ENCODE measurements at places on chromosomes 7 and 10. TPM values are rescaled to one million over a fixed set of nuclear protein-coding genes. Genes with fewer than 3 reads are reported as not detected.

DNA sequence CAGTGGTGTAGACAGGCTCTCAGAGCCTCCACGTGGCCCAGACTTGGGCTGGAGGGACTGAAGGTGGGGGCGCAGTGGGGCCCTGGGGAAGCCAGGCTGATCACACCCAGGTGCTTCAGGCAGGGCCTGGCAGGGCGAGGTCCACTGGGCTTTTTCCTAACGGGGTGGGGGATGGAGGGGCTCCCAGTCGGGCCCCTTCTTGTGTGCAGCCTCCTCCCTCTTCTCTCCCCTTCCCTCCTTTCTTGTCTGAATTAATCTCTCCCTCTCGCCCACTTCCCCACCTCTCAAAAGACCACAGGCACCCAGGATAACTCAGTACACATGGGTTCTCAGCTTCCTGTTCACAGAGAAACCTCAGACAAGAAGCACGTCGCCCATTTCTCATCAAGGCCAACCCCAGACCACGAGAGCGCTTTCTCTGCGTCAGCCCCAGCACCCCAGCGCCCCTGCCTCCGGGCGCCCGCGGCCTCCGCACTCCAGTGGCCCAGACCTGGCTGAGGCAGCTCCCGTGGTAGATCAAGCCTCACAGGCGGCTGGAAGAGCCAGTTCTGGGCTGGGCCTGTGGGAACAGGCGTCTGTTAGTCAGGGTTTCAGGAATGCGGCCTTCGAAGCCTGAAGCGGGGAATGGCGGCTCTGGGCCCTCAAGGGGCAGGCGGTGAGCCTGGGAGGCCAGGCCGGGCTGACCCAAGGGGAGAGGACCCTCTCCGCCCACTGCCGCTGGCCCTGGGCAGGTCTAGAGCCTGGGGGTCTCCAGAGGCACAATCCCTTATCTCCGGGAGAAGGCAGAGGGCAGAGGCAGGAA lies 50.6 kb downstream of the PWWP2B start:
- DNase-seq: peak; percentile 90

Gene CD36
- not detected for polyA plus RNA-seq

DNA sequence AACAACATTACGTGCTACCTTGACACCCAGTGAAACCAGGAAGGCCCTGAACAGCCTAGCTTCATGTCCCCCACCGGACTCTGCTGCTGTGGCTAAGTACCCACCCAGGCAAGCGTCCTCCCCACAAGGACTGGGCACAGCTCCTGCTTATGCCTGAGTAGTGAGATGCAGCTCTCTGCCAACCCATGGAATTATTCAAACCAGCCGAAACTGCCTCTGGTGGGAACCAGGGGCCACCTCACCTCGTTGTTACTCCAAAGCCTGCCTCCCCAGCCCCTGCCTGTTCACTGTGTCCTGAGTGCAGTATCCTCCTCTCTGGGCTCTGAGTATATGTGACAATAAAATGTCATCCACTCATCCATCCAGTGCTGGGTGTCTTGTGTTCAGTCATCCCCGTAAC lies 52.4 kb downstream of the CAMK2B start:
- DNase-seq: no peak

- DNase-seq: no peak
These were observed 22.9 kb upstream of the ELFN1 start for GRCh38 chr7:1646957-1647891.

Gene CALHM1
- 0.05 TPM for polyA plus RNA-seq

DNA sequence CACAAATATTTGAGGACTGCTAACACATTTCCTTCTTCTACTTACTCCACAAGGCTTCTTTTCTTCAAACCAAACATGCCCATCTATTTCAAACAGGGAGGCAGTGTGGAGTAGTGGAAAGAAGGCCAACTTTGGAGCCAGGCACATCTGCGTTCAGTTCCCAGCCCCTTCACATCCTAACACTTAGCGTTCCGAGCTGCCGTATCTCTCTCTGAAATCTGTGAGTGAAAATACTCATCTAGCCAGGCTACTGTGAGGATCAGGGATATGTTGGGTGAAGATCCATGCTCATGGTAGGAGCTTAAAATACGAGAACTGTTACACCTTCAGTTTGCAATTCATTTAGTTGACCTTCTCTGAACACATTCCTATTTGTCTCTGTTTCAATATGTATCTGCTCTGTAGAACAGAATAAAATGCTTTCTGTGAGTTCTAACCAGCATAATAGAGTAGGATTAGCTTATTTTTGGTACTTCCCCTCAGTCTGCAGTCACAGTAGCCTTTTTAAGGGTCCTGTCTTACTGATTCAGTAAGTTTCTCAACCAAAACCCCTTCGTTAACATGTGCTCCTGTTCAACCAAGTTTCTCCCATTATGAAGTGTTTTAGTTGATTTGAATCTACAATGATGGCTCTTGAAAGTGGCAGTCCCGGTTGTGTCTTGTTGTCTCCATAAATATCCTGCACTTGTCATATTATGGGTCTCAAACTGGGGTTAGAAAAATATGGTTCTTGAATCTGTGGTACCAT lies 3.3 kb upstream of the MEST start:
- no peak for DNase-seq

Gene CHAT
- not detected for polyA plus RNA-seq

DNA sequence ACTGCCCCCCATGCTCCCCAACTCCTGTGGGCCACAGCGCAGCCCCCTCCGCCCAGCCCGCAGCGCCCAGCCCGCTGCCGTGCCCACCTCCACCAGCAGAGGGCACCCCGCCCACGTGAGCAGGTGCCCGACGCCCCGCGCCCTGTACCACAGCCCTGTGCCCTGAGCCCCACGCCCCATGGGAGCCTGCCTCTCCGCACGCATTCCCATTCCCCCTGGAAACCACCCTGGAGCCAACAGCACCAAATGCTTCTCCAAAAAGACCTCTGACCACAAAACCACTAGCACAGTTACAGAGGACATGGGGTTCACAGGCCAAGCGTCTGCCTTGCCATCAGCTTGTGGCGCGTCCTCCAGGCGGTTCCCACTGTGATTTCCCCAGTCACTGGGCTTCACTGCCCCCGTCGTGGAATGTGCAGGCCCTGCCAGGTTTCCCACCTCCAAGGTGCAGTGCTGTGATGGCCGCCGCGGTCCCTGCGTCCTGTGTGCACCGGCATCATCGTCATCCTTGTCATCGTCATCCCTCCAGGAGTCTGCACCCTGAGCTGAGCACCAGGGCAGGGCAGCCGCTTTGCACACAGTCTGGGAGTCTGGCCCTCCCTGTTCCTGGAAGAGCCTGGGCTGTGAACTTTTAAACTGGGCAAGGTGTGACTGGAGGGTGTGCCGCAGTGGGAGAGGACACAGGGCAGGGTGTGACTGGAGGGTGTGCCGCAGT lies 61.7 kb downstream of the PWWP2B start:
- DNase-seq: peak; percentile 73

GRCh38 chr10:119221666-119222065 lies 14.3 kb downstream of the GRK5 start:
- DNase-seq: no peak

Gene CCL24
- polyA plus RNA-seq: not detected

Gene NEURL1
- 0.72 TPM for polyA plus RNA-seq

DNA sequence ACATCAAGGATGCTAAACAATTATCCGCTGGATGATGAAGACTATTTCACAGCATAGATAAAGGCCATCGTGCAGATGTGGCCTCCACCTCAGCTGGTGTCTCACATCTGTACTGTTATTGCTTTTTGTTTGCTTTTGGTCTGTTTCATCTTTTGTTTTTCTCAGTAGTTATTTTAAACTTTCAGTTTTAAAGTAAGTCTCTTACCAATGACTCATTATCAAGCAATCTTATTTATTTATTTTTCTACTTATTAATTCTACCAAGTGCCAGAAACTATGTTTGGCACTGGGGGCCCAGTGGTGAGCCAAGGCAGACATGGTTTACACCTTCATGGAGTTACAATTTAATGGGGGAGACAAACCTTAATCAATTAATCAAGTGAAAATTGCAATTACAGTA lies 250.9 kb upstream of the TMEM72 start:
- DNase-seq: no peak

Gene CCDC126
- polyA plus RNA-seq: 11.7 TPM

Gene HIBADH
- 40.8 TPM for polyA plus RNA-seq

- no peak for DNase-seq
These were observed 3.3 kb downstream of the MAP3K8 start for GRCh38 chr10:30437031-30437841.

DNA sequence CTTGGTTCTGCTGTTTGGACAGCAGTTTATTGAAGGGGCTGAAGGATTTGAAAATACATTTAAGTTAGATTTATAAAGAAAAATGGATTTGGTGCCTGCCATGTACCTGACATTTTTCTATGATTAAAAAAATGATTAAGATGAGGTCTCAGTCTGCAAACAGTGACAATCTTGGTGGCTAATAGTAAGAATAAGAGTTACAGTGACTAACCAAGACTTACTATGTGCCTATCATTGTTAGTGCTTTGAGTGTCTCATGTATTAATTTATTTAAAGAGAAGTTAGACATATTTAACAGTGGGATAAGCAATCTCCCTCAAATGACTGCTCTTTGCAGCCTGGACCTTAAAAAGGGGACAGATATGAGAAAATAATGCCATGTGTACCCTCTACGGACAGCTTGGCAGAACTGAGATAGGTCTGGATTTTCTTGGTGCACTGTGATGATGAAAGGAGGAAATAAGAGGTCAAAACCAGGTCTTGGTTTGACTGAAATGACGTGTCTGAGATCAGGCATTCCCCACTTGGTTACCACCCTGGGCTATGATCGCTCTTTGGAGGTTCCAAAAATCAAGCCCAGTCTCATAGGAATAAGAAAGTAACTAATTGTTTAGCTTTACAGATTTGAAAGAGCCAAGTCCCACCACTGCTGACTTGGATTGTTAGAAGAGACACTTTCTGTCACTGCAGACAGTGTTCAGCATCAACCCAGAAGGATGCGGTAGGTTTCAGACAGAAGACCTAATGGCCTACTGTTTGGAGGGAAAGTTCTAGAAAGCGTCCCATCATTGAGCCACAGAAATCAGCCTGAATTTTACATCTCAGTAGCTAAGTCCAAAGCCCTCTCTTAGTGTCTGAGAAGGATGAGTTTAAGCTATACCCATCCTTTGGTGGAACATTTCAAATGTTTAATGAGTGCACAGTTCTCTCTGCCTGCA lies 2.1 kb downstream of the CASP7 start:
- DNase-seq: no peak

DNA sequence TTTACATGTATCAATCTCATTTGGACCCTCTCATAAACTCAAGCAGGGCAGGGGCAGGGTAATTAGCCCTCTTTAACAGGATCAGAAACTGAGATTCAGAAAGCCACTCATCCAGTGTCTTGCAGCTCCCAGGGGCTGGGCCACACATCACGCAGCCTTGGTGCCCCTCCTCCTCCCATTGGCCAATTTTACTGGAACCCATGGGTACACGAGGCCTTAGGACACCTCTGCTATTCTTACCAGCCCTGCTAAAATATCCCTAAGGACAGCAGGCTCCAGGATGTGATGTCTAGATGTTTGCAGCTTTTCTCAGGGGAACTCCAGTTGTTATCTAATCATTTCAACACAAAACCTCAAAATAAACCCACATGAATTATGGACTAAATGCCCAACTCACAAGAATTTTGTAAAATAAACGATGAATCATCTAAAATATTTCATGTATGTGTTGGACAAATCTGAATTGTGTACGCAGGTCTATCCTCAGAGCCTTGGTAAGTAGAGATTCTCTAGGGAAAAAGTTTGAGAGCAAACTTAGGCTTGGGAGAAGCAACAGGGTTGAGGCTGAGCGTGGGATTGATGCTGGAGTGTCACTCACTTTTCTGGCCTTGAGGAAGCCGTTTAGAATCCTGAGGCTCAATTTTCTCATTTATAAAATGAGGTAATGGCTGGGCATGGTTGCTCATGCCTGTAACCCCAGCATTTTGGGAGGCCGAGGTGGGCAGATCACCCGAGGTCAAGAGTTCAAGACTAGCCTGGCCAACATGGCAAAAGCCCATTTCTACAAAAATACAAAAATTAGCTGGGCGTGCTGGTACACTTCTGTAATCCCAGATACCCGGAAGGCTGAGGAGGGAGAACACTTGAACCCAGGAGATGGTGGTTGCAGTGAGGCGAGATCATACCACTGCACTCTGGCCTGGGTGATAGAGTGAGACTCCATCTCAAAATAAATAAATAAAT lies 69.7 kb upstream of the TNS3 start:
- no peak for DNase-seq

GRCh38 chr7:122312789-122313188 lies 8.2 kb upstream of the FEZF1 start:
- DNase-seq: no peak

Gene CALML5
- polyA plus RNA-seq: not detected

DNA sequence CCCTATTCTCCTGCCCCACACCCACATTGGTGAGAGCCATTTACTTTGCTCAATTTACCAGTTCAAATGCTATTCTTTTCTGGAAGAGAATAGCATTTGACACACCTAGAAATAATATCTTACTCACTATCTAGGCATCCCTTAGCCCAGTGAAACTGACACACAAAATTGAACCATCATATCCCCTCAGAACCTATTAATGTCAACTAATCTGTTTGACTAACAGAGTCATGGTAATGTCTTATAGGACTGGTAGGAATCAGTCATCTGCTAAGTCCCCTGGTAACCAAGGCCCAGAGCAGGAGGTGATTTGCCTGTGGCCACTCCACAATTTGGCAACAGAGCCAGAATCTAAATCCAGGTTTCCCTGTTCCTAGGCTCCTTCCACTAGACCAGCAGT lies 63.3 kb downstream of the PPP1R3C start:
- no peak for DNase-seq

- DNase-seq: no peak
These were observed 10.9 kb upstream of the MGAM2 start for GRCh38 chr7:142100634-142101033.

DNA sequence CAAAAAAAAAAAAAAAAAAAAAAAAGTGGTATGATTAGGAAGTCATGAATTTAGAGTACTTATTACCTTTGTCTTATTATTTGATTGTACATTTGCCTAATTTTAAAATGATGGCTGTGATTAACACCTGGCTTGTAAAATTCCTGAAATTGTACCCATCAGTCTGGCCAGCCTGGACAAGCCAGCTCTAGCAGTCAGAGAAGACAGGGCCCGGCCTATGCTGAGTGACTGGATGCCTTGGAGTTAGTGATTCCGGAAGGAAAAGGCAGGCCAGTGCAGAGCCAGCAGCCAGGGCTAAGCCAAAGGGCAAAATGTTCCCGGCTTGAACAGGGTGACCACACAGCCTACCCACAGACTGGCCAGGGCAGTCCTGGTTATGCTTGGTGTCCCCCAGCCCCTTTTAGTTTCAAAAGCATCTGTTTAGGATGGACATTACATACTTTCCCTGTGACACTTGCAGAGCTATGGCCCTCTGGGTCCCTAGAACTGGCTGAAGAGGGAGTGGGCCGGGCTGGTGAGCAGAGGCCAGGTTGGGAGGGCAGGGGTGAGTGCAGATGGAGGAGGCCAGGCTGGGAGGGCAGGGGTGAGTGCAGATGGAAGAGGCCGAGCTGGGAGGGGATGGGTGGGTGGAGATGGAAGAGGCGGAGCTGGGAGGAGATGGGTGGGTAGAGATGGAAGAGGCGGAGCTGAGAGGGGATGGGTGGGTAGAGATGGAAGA lies 61.7 kb downstream of the PROSER2 start:
- DNase-seq: no peak

Gene PYROXD2
- polyA plus RNA-seq: 5.7 TPM
